GM06990 (cell line): ENCODE measurements at places on chromosomes 1 and 21.

- no peak for DNase-seq
Measured at GRCh38 chr1:231444059-231444458, 22.0 kb upstream of the EGLN1 start.

- no peak for DNase-seq
Measured at GRCh38 chr1:64112281-64112680, 91.1 kb upstream of the UBE2U start.

- no peak for DNase-seq
Measured at GRCh38 chr1:13762642-13763041, 62.7 kb downstream of the PRDM2 start.

- no peak for DNase-seq
Measured at GRCh38 chr1:234154320-234155251, 218.7 kb upstream of the COA6 start.

- no peak for DNase-seq
Measured at GRCh38 chr1:26278724-26279455, 996 bp upstream of the SH3BGRL3 start.

GRCh38 chr1:48043622-48044021 lies 46.4 kb upstream of the TRABD2B start:
- DNase-seq: no peak

DNA sequence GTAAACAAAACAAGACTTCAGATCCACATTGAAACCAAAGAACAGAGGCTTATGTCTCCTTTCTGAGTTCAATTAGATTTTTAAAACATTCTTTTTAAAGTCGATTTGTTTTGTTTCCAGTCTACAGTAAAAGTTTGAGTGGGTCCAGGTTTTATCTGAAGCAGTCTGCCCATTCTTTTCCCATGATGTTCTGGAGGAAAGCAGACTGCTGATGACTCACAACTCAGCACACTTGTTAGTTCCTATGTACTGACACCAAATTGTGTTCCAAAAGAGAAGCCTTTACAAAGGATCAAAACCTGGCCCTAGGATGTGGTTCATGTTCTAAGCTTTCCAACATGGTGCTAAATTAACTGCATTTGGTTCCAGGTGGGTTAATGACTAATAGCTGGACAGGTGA lies 11.4 kb upstream of the CCN1 start:
- DNase-seq: no peak

DNA sequence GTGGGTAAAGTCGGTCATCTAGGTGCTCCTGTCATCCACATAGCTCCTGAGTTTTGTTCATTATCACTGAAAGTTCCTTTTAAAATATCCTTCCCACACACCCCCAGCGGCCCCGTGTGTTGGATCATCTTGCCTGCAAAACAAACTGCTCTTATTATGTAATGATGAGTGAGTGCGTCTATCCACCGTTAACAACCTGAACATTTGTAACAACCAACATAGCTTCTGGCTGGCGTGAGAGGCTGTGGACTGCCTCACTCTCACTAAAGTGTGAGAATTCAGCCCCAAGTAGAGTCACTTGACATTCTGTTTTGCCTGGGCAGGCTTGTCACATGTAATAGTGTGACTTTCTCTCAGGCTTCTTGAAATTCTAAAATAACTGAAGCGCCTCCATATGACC lies 14.5 kb upstream of the KCNA2 start:
- no peak for DNase-seq

GRCh38 chr1:53585129-53585528 lies 125.9 kb downstream of the DMRTB1 start:
- DNase-seq: no peak

DNA sequence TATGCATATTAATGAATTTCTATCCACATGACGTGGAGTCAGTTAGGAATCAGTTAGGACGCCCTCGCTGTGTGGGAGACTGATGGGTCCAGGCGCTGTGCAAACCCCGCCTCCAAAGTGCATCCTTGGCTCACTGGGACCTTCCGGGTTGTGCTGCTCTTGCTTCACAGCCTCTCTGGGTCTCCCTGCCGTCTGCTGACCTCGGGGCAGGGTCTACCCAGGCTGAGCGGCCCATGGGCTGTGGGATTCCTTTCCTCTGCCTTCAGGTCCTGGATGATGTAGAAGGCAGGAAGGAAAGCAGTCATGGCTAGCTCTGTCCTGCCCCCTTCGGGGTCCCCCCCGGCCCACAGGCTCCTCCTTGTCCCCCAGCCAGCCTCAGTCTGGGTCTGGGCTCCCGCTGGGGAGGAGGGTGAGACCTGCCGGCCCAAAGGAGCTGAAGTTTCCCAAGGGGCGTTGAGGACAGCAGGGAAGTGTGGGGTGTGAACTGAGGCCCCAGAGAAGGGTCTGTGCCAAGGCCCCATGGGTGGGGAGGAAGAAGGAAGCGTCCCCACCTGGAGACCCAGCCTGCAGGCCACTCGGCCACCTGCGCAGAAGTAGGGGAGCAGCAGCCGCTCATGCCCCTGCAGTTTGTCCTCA lies 24.6 kb upstream of the CDK11A start:
- no peak for DNase-seq

DNA sequence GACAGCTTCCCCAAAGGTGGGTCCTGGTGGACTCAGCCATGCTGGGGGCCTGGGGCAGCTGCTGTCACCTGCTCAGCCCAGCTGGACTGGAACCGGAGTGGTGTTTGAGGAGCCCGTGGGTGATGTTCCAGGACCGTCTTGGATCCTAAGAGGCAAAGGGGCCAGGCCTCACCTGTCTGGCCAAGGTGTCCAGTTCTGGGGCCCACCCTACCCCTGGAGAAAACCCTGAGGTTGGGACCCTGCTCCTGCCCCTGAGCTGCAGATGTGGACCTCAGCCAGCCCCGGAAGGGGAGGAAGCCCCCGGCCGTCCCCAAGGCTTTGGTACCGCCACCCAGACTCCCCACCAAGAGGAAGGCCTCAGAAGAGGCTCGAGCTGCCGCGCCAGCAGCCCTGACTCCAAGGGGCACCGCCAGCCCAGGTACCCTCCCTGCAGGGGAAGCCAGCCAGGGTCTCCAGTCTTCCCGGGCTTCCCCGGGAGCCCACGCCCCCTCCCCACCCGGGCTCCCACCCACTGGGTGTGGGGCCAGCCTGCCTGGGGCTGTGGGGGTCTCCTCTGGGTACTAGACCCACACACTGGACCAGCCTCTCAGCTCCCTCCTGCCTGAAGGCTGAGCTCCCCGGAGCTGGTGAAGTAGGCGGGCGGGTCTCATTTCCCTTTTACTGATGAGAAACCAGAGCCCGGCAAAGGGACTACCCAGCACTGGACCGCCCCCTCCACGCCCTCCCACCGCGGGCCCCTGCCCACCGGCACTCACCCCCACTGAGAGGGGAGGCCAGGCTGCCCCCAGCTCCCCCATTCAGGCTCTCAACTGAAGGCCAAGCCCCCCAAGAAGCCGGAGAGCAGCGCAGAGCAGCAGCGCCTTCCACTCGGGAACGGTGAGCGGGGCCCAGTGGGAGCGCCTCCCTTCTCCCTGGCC lies 1.3 kb downstream of the AIRE start:
- peak; percentile 3 for DNase-seq

GRCh38 chr1:171313319-171313834 lies 606 bp upstream of the FMO4 start:
- no peak for DNase-seq

DNA sequence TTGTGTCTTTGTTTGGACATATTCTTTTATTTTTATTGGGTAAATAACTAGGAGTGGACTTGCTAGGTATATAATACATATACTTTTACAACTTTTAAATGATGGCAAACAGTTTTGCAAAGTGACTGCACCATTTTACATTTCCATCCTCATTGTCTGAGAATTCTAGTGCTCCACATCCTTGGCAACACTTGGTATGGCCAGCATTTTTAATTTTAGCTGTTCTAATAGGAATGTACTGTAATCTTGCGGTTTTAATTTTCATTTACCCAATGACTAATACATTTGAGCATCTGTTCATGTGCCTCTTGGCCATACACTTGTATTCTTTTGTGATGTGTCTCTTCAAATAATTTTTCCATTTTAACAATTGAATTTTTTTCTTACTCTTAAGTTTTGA lies 37.0 kb upstream of the ATP6V1G3 start:
- DNase-seq: no peak

- DNase-seq: no peak
Measured at GRCh38 chr1:236841341-236841740, 46.2 kb downstream of the MTR start.

DNA sequence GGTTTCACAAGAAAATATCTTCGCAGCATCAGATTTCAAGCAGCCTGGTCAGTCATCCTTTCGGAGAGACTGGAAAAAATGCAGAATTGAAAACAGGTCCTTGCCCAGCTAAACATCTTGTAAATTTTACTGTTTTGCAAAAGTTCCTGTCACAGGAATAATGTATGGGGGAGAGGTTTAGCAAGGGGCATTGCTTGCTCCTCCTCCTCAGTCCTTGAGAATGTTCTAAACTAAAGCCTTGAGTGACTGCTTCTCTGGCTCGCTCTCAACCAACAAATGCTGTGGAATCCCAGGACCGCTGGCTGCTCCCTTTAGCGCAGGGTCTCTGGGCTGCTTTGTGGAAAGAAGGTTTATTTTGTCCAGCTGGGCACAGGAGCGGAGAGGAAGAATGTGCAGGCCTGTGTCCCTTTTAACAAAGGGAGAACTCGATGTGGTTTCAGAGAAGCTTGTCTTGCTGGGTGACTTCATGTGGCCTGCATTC lies 33.6 kb upstream of the FHAD1 start:
- no peak for DNase-seq

- no peak for DNase-seq
Measured at GRCh38 chr1:12413664-12414410, 184.0 kb downstream of the VPS13D start.

DNA sequence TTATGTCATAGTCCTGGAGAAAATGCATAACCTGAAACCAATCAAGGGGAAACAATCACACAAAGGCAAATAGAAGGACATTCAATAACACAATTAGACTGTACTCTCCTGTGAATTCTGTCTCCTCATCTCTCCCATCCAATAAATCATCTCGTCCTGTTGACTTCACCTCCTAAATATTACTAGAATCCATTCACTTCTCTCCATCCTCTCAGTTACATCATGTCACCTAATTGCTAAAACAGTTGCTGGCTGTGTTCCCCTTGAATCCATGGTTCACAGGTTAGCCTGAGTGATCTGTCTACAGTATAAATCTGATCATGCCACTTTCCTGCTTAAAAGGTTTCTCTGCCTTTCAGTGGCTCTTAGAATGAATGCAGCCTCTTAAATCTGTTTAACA lies 220.2 kb downstream of the TGFB2 start:
- no peak for DNase-seq

DNA sequence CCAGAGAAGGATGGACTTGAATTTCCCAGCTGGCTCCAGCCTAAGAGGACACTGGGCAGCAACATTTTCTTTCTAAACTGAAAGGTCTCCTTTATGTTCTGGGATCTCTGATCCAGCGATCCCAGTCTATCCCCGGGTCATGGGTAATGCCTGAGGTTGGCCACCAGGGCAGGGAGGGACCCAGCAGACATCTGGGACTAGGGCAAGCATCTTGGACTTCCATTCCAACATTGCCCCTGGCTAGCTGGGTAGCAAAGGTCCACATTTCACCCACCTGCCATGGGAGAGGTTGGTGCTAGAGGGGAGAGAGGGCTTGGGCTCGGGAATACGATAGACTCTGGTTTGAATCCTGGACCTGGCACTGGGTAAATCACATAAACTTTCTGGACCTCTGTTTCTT lies 84.6 kb downstream of the LRRN2 start:
- no peak for DNase-seq

DNA sequence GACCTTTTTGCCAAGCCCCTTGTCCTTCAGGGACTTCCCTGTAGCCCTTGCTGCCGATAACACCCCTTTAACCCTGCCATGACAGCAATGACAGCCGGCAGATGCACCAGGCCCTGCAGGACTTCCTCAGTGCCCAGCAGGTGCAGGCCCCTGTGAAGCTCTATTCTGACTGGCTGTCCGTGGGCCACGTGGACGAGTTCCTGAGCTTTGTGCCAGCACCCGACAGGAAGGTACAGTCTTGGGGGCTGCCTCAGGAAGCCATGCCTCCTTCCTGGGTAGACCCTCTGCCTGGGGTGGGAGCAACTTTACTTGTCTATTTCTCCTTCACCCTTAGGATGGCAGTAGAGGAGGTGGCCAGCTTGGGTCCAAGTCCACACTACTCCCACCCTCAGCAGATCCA lies 16.1 kb upstream of the PADI6 start:
- DNase-seq: no peak

DNA sequence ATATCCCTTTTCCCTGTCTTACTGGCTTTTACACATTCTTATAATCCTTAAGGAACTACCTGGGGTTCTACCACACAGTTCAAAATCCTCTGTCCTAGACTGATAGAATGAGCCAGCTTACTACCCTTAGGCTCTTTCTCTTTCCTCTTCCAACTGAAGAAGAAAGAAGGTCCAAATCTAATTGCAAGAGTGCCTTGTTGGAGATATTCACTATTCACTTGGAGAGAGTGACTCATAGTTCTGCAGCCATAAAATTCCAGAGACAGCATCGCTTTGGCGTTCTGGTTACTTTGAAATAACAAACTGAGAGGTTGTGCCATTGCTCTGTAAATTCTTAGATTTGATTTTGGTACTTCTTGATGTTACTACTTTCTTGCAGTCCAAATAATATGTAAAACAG lies 4.2 kb downstream of the CADM3 start:
- no peak for DNase-seq

DNA sequence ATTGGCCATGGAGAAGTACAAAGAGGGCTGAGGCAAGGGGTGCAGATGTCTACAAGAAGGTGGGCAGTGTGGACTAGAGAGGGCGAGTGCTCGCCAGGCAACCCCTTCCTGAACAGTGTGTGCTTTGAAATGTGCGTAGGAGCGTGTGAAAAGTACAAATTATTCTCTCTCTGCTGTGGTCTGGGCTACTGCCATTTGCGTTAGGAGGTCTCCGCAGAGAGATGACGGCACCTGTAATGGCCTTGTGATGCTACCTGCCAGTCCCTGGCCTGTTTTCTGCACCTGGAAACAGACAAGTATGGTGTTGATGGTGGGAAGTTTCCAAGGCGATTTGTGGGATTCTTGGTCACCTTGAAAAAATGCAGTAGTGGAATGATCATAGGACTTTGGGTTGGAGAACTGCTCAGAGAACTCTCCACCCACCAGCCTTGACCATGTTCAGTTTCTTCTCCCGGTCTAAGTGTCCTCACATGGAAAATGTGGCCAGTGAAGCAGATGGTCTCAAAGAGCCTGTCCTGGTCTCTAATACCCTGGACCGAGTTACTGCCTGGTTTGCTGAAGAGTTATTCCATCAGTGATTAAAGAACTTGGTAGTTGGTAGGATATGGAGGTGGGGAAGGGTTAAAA lies 74.5 kb downstream of the MRPS6 start:
- DNase-seq: no peak

DNA sequence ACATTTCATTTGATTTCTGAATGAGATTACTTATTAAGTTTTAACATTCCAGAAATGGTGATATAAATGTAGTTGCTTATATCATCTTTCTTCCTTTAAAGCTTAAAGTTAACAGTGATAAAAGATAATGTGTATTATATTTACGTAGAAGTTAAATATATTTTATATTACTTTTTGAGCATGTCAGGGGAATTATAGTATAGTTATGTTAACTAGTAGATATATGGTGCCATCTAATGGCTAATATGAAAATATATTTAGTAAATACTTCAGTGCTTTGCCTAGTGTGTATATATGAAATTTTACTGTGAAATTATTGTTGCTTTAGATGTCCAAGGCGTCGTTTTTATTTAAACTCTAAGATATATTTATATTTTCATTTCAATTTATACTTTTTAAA lies 51.5 kb downstream of the SYT14 start:
- no peak for DNase-seq

- no peak for DNase-seq
Measured at GRCh38 chr1:213996320-213997037, 8.7 kb downstream of the PROX1 start.
